Sigmoid colon (tissue), 7 donors: ENCODE measurements at places on chromosomes 6 and 20.

GRCh38 chr6:103047567-103047966 lies 1654.1 kb downstream of the GRIK2 start:
- no peaks in the 10 kb centered on the region for H3K36me3 ChIP-seq
- no peak overlapping the region for H3K27ac ChIP-seq
- H3K27me3 ChIP-seq = no peaks in the 10 kb centered on the region
- H3K4me1 ChIP-seq = no peaks in the 10 kb centered on the region
- no peak overlapping the region for H3K4me3 ChIP-seq

DNA sequence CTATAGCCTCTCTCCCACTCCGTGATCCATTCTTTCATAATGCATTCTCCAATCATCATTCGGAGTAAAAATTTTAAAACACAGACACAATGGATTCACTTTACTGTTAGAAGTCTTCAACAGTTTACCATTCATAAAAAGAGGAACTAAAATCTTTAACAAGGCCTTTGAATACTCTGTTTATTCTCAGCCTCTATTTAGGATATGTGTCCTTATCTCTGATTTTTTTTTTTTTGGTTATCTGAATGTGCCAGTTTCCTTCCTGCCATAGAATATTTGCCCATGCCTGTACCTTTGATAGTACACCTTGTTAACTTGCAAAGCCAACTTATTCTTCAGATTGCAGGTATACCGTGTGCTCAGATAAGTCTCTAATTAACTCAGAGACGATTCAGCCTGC lies 11.1 kb downstream of the CRISP1 start:
- H3K27me3 ChIP-seq = no peaks in the 10 kb centered on the region
- H3K27ac ChIP-seq = no peak overlapping the region
- no peaks in the 10 kb centered on the region for H3K36me3 ChIP-seq
- no peaks in the 10 kb centered on the region for H3K4me1 ChIP-seq
- no peak overlapping the region for H3K4me3 ChIP-seq

DNA sequence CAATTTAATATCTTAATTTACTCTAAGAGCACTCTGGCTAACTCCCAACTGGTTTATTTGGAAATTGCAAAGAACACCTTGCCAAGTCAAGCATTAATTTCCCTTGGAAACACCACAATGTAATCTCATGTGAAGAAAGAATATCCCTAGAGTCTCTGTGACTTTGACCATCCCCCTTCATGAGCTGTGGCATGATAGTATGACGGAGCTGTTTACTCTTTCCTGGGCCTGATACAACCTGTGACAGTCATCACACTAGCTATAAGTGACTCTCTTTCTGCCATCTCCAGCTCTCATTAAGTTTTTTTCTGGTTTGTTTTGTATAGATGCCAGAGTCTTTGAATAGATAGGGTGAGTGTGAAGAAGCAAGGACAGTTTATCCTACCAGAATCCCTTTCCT lies 470.3 kb upstream of the JARID2 start:
- H3K27me3 ChIP-seq = no peaks in the 10 kb centered on the region
- H3K4me3 ChIP-seq = no peak overlapping the region
- no peak for DNase-seq
- no peak overlapping the region for H3K27ac ChIP-seq
- H3K4me1 ChIP-seq = no peaks in the 10 kb centered on the region

GRCh38 chr20:658731-659291 lies 5.8 kb upstream of the SRXN1 start:
- no peak overlapping the region for H3K4me3 ChIP-seq
- peaks cover 16% of the 10 kb centered on the region for H3K27me3 ChIP-seq
- H3K36me3 ChIP-seq = no peaks in the 10 kb centered on the region
- no peak for DNase-seq

DNA sequence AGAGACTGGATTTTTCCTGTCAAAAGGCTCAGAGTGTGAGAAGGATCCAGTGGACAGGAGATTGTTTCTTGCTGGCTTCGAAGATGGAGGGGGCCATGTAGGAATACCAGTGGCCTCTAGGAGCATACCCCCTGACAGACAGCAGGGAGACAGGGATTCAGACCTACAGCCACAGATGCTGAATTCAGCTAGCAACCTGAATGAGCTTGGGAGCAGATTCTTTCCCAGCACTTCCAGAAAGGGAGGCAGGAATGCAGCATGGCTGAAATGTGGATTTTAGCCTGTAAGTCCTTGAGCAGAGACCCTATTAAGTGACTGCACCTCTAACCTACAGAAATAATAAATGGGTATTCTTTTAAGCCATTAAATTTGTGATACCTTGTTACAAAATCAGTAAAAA lies 44.6 kb downstream of the STXBP5 start:
- H3K4me1 ChIP-seq = no peaks in the 10 kb centered on the region
- DNase-seq = no peak

- no peak overlapping the region for H3K4me3 ChIP-seq
- H3K4me1 ChIP-seq = no peaks in the 10 kb centered on the region
- no peak for DNase-seq
- no peaks in the 10 kb centered on the region for H3K27me3 ChIP-seq
- no peaks in the 10 kb centered on the region for H3K36me3 ChIP-seq
- H3K27ac ChIP-seq = no peak overlapping the region
Measured at GRCh38 chr6:150661216-150662007, 61.7 kb downstream of the PLEKHG1 start.
